ENCODE measurements at places on chromosomes 7 and 10.

GRCh38 chr10:119275085-119275484, 67.7 kb downstream of the GRK5 start:
- DNase-seq = no peak

- no peak for DNase-seq
These were observed 17.4 kb upstream of the SVIL start for GRCh38 chr10:29652192-29652591.

DNA sequence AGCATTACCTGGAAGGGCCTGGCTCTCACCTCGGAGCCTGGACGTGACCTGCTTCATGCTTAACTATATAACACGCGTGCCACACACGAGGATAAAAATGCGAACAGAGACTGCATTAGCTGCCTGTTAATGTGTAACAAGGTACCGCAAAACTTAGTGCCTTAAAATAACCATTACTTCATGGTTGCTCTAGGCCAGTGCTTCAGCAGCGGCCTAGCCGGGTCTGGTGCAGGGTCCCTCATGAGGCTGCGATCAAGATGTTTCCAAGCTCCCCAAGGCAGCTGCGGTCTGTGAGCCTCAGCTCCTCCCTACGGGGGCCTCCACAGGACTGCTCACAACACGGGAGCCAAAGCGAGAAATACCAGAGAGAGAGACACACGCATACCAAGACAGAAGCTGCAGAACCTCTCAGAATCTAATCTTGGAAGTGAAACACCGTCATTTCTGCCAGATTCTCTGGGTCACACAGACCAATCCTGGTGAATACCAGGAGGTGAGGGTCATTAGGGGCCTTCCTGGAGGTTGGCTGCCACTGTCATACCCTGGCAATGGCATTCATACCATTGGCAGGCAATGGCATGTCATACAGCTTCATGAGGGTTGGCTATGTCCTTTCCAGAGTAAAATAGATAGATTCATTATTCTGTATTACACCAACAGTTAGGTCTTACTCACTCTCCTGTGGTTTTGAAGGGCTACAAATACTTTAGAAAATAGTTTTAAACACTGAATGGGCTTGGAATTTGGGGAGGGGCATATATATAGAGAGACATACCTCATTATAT, 94.5 kb downstream of the HIPK2 start:
- no peak for DNase-seq

GRCh38 chr7:96800122-96800521, 90.5 kb upstream of the SEM1 start:
- no peak for DNase-seq

DNA sequence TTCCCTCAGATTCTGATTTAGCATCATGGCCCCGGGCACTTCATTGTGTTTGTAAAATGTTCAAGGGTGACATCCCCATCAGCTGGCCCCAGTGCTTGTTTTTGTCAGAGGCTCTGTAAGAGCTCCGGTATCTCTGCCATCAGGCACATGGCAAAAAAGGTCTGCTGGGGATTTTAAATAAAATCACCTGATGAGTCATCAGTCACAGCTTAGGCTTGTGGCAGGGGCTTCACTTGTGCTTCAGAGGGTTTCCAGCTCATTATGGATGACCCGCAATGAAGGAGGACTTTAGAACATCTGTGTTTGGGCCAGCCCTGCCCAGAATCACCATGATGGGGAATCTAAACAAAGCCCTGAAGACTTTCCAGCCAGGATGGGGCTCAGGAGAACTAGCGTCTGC, 259.9 kb downstream of the ZEB1 start:
- DNase-seq = no peak

DNA sequence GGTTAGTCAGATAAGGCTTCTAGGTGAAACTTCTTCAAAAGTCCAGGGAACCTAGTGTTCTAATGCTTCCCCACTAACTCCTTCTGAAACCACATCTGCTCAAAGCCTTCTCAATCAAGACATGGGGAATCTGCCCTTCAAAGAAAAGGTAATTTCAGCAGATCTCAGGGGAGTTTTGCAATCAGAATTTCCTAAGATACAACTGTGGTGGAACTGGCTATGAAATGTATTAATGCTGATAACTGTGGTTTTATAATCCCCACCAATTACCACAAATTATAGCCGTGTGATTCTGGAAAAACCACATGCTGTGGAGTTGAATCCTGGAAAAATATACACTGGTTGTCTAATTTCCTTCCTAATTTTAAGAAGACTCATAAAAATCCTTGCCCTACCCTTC, 233.8 kb downstream of the SORCS1 start:
- no peak for DNase-seq

DNA sequence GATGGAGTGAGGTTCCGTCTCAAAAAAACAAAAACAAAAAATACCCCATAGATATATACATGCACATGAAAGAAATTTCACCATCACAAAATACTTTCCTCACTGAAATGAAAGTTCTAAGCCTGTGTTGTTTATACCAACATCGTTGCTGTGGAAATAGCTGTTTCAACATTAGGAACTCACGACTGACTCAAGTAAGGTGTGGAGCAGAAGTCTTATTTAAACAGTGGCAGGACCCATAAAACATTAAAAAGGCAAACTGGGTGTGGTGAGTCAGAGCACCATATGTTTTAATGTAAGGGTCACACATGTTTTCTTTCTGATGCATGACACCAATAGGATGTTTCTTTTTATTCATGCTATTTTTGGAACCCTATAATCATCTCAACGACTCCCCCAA, 48.3 kb downstream of the BAIAP2L1 start:
- DNase-seq = no peak

- no peak for DNase-seq
These were observed 436.8 kb upstream of the GALNT17 start for GRCh38 chr7:70694971-70695794.

All from activated T-cell treated with anti-CD3 and anti-CD28 coated beads for 48 hours (primary cell).